ENCODE measurements at places on chromosomes 6 and 20. TPM values are rescaled to one million over a fixed set of nuclear protein-coding genes. Genes with fewer than 3 reads are reported as not detected.
A peak's percentile ranks its signal among the peaks of the same experiment; 100 is the strongest.

DNA sequence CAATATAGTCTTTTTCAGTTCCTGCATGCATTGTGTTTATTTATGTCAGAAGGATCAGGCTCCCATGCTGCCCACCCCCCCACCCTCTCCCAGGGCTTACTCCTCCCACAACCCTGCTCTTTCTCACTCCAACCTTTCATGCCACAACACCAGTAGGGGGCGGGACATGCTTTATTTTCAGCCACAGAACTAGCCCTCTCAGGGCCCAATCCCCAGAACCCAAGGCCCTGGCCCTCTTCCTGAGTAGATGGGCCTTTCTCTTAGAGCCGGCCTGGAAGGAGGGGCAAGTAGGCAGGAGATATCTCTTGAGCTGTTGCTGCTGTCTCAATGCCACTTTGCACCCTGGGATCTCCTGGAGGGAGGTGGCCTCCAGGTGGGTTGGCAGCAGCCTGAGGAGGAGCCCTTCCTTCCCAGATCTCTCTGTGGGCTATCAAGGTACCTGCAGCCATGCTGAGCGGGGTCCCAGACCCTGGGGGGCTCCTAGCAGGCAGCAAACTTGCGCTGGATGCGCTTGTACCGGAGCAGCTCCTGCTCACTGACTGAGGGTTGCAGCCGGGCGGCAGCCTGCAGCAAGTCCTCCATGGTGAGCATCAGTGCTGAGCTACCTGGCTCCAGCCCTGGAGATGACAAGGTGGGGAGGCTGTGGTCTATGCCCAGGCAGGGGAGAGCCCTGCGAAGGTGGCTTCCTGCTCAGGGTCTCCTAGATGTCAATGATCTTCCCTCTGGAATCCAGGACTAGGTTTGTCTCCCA, 3.5 kb downstream of the GNMT start:
- DNase-seq = peak; percentile 52
- peaks cover 3% of the 10 kb centered on the region for H3K27me3 ChIP-seq
- H3K36me3 ChIP-seq = peaks cover 17% of the 10 kb centered on the region
- H3K27ac ChIP-seq = no peak overlapping the region

GRCh38 chr6:20658053-20658452, 123.8 kb downstream of the CDKAL1 start:
- H3K36me3 ChIP-seq = peaks cover 23% of the 10 kb centered on the region
- DNase-seq = no peak
- H3K4me3 ChIP-seq = no peak overlapping the region
- H3K27ac ChIP-seq = no peak overlapping the region

DNA sequence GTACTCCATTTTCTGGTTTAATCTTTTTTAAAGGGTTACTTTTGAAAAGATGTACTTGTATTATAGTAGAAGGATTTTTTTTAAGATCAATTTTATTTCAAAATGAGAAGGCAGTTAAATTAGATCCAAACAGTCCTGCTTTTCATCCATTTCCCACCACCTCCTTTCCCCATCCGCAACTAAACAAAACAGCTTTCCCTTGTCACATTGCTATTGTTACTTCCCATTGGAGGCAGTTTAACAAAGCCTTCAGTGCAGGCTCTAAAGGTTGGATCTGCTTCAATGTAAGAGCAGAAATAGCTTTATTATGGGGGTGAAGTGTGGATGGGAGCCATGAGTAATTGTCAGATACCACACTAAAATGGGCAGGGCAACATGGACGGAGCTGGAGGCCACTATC, 65.7 kb downstream of the LRRC1 start:
- no peak for DNase-seq
- H3K4me3 ChIP-seq = no peak overlapping the region
- no peaks in the 10 kb centered on the region for H3K36me3 ChIP-seq
- H3K4me1 ChIP-seq = peaks cover 10% of the 10 kb centered on the region
- no peak overlapping the region for H3K27ac ChIP-seq

FAM210B gene
- 4.3 TPM for total RNA-seq

- H3K4me1 ChIP-seq = no peaks in the 10 kb centered on the region
- DNase-seq = no peak
- no peak overlapping the region for H3K4me3 ChIP-seq
- H3K36me3 ChIP-seq = no peaks in the 10 kb centered on the region
Observed at GRCh38 chr20:10987651-10988383, 314.0 kb upstream of the JAG1 start.

- DNase-seq = no peak
- peaks cover 6% of the 10 kb centered on the region for H3K27me3 ChIP-seq
- H3K4me3 ChIP-seq = no peak overlapping the region
- no peak overlapping the region for H3K27ac ChIP-seq
- no peaks in the 10 kb centered on the region for H3K4me1 ChIP-seq
- no peaks in the 10 kb centered on the region for H3K36me3 ChIP-seq
Observed at GRCh38 chr20:44540834-44541233, 19.0 kb upstream of the SERINC3 start.

GRCh38 chr20:1562622-1563021, 5.1 kb upstream of the SIRPD start:
- no peak overlapping the region for H3K4me3 ChIP-seq
- H3K27me3 ChIP-seq = peaks cover 3% of the 10 kb centered on the region
- no peak for DNase-seq
- no peak overlapping the region for H3K27ac ChIP-seq
- H3K36me3 ChIP-seq = peaks cover 3% of the 10 kb centered on the region

CTCFL gene
- total RNA-seq = not detected

DNA sequence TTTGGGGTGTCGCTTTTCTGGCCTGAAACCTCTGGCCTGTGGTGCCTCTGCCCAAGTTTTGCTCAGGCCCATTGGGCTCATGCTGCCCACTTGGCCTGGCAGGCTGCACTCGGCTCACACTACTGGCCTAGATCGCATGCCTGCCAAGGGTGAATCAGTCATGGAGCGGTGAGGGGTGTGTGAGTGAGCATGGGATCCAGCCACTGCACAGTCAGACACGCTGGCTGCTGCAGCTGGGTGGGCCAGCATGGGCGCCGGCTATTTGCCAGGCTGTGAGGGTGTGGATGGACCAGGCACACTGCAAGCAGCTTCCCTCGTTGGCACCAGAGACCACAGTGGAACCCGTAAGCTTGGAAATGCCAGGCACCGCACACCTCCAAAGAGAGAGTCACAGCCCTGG, 145.4 kb upstream of the CNR1 start:
- no peak for DNase-seq
- peaks cover 1% of the 10 kb centered on the region for H3K27me3 ChIP-seq
- no peak overlapping the region for H3K4me3 ChIP-seq
- no peak overlapping the region for H3K27ac ChIP-seq

ELOVL5 gene
- 162 TPM for total RNA-seq

CRISP3 gene
- total RNA-seq = not detected

DNA sequence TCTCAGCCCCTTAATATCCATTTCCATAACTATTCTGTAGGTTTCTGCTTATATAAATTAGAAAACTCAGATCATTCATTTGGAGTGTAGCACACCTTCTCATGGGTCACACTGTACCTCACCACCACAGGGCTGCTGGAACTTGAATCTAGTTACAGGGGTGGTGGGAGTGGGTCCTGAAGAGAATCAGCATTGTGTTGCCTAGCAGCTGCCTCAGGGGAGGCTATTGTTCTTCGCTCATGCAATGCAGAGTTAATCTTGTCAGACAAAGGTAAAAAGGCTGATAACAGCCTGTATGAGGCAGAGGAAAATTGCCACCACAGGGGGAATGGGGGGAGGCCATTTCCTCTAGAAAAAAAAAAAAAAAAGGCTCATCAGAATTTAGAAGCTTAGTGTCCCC, 496.0 kb upstream of the ADGRB3 start:
- H3K27ac ChIP-seq = no peak overlapping the region
- H3K36me3 ChIP-seq = no peaks in the 10 kb centered on the region
- H3K4me3 ChIP-seq = no peak overlapping the region

SRC gene
- 2.7 TPM for total RNA-seq

DNA sequence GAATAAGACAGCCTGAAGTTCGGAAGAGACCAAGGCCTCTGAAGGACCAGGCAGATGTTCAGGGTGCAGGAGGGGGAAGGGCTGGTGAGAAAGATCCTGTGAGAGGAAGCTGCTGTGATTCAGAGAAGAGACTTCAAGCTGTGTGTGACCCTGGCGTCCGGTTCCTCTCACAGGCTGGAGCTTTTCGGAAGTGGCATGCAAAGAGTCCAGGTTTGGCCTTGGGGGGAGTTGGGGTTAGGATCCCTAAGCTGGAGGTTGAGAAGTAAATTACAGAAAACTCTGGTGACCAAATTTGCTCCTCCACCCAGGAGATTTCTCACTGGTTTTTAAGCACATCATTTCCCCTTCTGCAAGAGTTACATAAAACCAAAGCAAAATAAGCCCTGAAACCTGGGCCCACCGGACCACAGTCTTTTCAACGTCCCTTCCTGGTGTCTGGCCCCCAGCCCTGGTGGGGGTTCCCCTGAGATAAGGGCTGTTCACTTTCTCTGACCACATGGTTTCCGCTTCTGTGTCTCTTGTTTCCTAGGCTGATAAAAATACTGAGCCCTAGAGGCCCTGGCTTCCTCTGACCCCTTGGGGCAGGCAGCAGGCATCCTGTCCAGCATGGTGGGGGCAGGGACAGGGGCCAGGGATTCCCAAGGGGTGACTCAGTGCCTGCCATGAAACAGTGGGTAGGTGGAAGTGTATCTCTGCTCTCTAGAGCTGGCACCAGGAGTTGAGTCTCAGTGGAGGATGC, 12.0 kb upstream of the LTA start:
- peaks cover 30% of the 10 kb centered on the region for H3K27me3 ChIP-seq
- H3K36me3 ChIP-seq = peaks cover 60% of the 10 kb centered on the region
- H3K4me1 ChIP-seq = peaks cover 69% of the 10 kb centered on the region
- peak; percentile 67 for DNase-seq
- peak overlapping the region; percentile 66 for H3K4me3 ChIP-seq
